Fibroblast of skin of scalp (primary cell): ENCODE measurements at places on chromosomes 7 and 10.
A peak's percentile ranks its signal among the peaks of the same experiment; 100 is the strongest.

GRCh38 chr7:26583094-26583648, 281.2 kb downstream of the SKAP2 start:
- DNase-seq, result no peak

DNA sequence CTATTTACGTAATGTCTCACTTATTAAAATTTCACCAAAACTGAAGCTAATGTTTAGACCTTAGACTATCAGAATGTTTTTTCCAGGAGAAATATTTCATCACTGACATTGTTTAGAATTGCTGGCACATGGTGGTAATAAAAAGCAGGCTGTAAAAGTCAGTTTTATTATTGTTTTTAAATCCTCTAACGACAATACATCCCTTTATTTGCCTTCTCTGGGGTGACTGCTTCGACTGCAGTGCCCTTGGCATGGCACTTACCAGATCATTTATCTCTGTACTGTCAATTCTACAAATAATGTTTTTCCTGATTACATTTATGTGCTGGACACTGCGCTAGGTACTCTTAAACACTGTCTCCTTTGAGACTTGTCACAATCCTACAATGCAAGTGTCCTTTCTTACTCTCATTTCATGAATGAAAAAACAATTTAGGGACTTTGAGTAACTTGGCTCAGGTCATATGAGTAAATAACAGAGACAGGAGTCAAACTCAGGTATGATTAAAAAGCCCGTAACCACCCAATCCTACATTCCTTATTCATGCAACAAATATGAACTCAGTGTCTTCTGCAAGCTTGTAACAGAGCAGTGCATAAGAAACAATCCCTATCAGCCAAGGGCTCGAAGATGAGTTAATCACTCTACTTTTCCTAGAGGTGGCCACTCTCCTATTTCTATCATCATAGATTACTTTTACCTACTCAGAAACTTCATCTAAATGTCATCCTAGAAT, 5.6 kb upstream of the ING3 start:
- no peak for DNase-seq

DNA sequence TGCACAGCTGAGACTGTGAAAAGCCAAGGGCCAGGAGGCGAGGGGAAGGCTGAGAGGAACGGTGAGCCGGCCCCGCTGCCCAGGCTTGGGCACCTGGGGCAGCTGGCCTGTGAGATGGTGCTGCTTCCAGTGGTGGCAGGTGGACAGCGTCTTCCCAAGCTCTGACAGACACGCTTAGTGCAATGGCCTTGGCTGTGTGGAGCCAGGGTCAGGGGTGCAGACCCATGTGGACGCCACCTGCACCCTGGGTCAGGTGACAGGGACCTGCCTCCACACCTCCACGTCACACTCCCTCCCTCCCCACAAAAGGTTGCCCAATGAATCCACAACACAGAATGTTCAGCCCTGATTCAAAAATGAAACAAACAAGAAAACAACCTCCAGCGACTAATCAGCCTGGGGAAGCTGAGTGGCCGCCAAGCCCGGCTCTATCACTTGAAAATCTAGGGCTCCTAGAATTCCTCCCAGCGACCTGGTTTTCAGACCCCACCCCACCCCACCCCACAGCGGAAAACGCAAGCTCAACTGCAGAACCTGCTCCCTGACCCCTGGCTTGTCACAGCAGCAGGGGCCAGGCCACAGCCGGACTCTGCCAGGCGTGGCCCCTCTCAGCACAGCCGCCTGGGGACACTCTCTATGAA, 54.3 kb downstream of the PRKAG2 start:
- DNase-seq, result no peak

DNA sequence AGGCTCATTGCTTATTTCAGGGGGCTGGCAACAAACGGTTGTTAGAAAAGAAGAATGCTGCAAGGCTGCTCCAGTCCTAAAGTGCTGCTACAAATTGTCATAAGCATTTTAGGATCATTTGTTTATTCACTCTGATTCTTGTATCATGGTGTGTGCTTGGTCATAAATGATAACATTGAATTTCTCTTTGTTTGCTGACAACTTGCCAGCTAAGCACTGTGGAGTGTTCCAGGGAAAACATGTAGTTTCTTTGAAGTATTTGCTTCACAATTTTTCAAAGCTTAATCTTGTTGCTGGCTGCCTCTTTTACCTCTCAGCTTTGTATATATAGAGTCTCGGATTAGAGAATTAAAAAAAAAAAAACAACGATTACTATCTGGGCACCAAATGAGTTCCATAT, 263.0 kb downstream of the PHF14 start:
- DNase-seq, result no peak

DNA sequence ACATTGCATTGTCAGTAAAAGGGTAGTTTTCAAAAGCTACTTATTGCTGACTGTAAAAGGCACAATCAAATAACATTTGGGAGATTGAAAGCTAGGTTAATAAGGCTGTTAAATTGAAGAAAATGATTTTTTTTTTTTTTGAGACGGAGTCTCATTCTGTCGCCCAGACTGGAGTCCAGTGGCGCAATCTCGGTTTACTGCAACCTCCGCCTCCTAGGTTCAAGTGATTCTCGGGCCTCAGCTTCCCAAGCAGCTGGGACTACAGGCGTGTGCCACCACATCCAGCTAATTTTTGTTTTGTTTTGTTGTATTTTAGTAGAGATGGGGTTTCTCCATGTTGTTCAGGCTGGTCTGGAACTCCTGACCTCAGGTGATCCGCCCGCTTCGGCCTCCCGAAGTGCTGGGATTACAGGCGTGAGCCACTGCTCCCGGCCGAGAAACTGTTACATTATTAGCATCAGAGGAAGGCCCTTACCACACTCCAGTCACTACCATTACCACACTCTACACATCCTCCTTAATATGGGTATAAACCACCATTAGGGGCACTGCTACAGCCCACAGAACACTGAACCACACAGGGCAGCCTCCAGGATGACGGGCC, 1.0 kb downstream of the CYP51A1 start:
- DNase-seq, result no peak

GRCh38 chr10:93390306-93391090, 91.6 kb downstream of the MYOF start:
- DNase-seq, result peak; percentile 46

DNA sequence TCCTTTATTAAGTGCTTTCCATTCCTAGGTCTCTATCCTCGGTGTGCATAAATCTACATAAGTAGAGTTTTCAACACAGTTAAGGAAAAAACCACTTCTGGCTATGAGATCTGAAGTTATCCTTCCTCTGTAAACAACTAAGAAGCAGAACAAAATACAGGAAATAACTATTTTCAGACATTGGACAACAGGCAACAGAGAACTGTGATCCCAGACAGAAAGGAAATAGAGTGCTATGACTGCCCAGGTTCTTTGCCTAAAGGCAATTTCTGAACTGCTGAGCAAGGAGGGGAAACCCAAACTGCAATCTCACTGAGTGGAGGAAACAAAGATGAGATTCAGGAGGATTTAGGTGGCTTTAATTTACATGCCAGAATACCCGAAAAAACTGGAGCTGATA, 285.4 kb downstream of the SNX13 start:
- no peak for DNase-seq

DNA sequence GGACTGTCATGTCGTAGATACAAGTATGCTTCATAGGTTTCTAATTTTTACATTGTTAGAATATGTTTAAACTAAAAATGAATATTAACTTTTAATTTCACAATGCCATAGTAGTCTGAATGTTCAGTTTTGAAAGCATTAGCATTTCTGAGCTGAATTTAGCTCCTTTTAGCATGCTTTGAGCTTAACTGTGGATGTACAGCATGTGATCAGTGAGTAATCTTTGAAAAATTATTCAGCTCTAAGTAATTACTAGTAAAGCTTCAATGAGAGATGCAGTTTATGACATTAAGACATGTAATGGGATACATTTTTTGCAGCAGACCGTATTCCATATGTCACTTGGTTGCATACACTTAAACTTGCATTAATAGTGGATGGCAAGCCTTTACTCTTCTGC, 114.1 kb upstream of the WNT16 start:
- peak; percentile 8 for DNase-seq

- DNase-seq, result no peak
These were observed 20.3 kb upstream of the RNF32 start for GRCh38 chr7:156620291-156620675.

DNA sequence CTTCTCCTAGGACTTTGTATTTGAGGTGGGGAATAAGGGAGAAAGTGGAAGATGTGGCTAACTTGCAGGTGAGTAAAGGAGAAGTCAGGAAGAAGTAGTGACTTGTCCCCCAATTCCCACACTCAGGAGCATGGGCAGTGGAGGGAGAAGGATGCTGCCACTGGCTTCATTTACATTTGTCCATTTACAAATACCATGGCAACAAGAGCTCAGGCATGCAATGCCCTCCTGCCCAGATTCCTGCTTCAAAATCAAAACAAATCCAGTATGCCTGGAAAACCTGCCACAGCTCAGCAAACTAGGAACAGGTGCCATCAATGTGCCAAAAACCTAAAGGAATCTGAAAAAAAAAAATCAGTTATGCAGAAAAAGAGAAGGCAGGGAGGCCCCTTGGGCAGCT, 139.9 kb downstream of the KCNMA1 start:
- DNase-seq, result no peak

DNA sequence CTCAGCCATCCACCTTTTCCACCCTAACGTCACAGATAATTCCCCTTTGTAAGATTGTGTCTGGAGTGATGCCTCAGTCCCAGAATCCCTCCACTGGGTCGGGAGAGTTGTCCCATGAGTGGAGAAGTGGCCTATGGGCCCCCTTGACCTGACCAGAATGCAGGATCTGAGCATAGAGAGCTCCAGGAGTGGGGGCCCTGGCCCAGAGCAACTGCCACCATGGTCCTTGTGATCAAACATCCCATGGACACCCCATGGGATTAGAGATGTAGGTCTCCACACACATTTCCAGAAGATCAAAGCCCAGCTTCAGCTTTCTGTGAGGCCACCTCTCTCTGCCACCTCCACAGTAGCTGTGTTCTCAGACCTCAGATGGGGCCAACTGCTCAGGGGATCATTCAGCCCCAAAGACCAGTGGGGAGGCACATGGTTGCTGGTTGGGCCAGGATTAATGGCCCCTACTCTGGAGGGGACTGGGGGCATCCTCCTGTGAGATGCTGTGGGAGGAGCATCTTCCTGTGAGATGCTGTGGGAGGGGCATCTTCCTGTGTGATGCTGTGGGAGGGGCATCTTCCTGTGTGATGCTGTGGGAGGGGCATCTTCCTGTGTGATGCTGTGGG, 28.5 kb upstream of the DPYSL4 start:
- no peak for DNase-seq

DNA sequence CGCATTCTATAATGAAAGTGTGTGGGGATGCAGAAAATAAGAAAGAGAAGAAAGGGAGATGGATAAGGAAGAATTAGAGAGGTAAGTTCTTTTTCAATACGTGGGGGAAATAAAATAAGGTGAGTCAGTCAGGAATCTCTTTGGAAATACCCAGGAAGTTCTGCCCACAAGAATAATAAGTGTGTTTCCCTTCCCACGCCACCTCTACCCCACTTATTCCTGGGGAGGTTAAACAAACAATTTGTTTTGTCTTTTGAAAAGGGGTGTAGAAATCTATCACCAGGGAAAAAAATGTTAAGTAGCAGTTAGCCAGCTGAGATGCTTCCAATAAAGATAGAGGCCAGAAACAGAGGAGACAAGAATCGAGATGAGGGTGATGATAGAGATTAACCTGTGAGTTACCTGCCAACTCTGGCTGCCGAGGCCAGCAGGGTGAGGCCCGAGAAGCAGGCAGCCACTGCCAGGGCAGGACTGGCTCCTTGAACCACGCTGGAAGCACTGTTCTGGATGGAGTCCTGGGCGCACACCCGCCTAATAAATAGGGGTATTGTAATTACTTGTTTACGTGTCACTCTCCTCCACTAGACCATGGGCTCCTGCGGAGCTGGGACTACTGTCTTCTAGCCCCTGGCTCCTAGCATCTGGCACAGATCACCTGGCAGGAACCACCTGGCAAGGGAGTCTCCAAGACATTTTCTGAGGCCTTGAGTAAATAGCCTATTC, 191.3 kb downstream of the FGFR2 start:
- DNase-seq, result no peak

DNA sequence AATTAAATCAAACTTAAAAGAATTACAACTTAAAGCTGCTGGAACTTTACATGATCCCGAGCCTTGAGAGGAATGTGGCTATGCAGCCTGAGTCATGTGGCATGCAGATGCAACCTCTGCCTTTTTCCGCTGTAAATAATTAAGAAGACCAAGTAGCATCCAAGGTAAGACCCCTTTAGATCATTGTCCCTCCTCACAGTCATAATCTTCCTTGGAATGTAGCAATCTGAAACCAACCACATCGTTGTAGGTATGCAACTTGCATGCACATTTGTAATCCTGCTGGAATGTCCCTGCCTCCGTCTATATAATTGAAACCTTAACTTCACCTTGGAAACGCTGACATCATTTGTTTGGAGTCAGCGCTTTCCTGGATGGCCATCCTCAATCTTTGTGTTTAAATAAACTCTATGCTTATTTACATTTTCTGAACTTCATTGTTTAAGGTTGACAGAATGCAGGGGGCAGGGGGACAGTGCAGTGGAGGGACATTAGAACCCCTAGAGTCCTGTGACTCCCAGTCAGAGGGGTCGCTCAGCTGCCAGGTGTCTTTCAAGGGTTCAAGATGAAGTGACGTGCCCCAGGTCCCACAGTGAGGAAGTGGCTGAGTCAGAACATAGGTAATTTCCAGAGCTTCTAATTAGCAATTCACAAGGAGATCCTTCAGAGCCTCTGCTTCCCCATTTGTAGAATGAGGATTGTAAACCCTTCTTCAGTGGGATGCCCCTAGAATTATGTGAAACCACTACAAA, 110.7 kb downstream of the RALA start:
- DNase-seq, result peak; percentile 87

GRCh38 chr7:79352323-79352722, 101.1 kb downstream of the MAGI2 start:
- DNase-seq, result no peak

GRCh38 chr10:63415640-63416244, 50.0 kb downstream of the JMJD1C start:
- DNase-seq, result no peak

DNA sequence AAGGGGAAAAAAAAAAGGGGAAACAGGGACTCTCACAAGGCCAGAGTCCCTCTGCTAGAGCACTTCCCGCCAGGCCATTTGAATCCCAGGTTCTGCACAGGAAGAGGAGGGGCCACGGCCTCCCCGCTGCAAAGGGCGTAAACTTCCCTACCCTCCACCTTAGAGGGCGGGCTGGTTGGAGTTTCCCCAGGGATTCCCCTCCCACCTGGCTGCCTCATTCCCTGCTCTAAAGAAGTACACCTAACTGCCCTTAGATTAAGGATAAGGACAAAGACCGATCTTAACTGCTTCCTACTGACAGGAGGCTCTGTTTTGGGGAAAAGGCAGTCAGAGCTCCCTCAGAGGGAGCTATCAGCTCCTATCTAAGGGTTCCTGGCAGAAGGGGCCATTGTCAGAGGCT, 102.0 kb upstream of the ARMC3 start:
- DNase-seq, result no peak

- DNase-seq, result peak; percentile 74
These were observed 123.7 kb downstream of the IMMP2L start for GRCh38 chr7:111438369-111439289.
